Left cardiac atrium (tissue), 4 donors: ENCODE measurements at places on chromosomes 4 and X. TPM values are rescaled to one million over a fixed set of nuclear protein-coding genes. Genes with fewer than 3 reads are reported as not detected.

DNA sequence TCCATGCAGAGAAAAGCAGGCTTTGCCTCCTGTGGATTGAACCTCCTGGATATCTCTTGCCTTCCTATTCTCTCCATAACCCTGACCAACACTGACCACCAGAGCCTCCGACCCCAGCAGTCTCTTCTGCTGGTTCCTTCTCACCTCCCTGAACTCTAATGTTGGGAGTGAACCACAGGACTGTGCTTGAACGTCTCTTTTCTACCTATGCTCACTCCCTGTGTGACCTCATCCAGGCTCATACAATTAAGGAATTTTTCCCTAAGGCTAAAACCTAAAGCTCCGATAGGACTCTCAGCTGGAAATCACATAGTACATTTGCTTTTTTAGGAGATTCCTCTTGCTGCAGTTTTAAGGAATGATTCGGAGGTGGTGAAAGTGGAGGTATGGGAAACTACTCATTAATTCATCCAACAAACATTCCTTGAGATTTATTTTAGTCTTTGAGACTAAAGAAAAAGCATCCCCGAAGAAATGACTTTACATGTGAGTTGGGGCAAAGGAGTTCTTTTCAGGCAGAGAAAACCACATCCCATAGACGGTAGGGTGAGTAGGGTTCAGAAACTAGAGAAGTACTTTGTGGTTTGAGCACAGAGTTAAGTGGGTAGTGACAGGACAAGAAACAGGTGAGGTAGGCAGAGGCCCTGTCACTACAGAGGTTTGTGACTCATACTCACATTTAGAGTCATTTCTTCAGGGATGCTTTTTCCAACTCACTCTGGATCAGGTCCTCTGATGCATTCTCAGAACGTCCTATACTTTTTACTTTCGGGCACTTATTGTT, 30.8 kb downstream of the NDNF start:
- no peak for DNase-seq

DNA sequence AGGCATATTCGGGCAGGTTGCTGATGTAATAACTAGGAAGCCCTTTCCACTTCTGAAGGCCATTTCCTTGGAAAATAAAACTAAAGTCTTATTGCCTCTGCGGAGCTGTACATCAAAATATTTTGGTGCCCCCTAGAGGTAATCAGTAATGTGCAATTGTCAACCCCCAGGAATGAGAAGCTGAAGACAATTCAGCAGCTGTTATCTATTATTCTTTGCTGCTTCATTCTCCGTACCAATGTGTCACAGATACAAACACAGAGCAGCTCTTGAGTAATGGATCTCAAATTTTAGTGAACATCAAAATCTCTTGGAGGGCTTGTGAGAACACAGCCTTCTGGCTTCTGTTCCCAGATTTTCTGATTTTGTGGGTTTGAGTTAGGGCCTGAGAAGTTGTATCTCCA, 3.5 kb upstream of the SLIT2 start:
- no peak for DNase-seq

SLITRK4 gene
- 0.85 TPM for total RNA-seq

GYPE gene
- total RNA-seq, result 1.3 TPM

DNA sequence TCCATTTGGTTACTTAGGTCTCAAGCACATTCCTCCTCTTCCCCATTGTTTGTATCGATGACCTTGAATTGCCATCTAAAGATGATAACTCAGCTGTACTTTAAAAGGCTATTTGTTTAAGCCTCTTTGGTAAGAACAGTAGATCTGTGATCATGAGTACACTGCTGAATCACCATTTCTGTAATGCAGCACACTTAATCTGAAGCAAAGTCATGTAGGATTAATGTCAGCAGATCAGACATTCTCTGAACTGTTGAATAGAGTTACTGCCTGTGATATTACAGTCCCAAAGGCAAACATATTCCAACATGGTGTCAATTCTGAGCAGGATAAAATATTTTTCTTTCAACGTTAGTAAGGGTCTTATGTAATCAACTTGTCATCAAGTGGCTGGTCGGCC, 631.6 kb downstream of the TECRL start:
- no peak for DNase-seq

DNA sequence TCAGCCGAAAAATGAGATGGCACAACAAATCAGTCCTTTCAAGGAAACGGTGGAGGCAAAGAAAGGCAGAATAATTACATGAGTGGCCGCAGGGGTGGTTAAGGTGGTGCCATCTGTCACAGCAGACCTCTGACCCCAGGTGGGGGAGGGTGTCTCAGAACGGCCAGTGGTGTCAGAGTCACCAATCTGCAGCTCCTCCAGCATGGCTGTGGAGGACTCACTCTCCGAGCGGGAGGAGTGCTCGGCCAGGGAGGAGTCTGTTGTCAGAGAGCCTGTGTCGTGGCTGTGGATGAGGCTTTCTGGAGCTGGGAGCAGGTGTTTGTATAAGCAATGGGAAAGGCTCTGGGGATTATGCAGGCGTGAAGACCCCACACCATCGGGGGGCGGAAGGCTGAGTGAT, 130.3 kb upstream of the PDLIM3 start:
- no peak for DNase-seq

DNA sequence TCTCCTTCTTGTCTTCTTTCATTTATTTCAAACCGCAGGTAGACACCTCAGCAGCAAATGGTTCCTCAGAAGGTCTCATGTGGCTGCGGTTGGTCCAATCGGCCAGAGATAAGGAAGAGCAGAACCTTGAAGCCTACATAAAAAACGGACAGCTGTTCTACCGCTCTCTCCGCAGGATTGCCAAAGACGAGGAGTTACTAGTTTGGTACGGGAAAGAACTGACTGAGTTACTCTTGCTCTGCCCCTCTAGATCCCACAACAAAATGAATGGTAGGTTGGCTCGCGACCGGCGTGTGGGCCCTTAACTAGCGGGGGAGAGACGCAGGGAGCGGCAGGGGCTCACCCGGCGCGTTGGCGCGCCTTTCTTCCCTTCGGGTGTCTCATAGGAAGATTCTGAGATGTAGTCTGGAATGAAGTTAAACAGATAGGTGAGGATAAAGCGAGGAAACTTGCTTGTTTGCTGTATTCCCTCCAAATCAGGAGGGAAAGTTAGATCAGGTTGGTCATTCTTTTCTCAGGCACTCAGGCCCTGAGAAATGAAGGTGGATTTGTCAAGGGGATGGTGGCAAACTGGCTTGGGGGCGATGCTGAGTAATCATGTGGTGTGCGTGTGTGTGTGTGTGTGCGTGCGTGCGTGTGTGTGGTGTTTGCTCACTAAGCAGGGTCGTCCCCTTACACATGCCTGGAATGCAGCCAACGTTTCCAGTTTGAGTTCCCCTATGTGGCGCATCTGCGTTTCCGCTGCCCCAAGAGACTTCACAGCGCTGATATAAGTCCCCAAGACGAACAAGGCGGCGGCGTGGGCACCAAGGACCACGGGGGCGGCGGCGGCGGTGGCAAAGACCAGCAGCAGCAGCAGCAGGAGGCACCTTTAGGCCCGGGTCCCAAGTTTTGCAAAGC, 4.2 kb downstream of the PRDM8 start:
- DNase-seq, result peak; percentile 59

GRCh38 chr4:94621491-94622080, 136.2 kb upstream of the BMPR1B start:
- DNase-seq, result no peak

GRCh38 chrX:153370293-153371055, 30.7 kb downstream of the PNMA6E start:
- DNase-seq, result no peak

GRCh38 chrX:21354725-21355124, 19.5 kb upstream of the CNKSR2 start:
- DNase-seq, result no peak

GRCh38 chr4:71550220-71551165, 211.7 kb downstream of the SLC4A4 start:
- DNase-seq, result no peak

EPHA5 gene
- total RNA-seq, result 8.0 TPM

JAKMIP1 gene
- 0.10 TPM for total RNA-seq

GRCh38 chr4:53863736-53864365, 200.6 kb downstream of the CHIC2 start:
- no peak for DNase-seq

DNA sequence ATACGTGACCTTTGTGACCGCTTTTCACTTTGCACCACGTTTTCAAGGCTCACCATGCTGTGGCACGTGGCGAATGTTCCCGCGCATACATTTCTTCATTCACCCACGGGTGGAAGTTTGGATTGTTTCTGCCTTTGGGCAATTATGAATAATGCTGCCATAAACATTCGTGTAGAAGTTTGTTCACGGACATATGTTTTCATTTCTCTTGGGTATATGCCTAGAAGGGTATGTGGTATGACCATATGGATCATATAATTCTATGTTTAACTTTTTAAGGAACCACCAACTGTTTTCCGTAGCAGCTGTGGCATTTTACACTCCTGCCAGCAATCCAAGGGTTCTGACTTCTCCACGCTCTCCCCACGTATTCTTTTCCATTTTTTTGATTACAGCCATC, 60.9 kb upstream of the MXD4 start:
- no peak for DNase-seq

GRCh38 chrX:120749141-120749846, 119.4 kb upstream of the C1GALT1C1 start:
- no peak for DNase-seq
